ENCODE measurements at places on chromosomes 13 and 19.

- no peak for DNase-seq
These were observed 1.0 kb upstream of the CTXN1 start for GRCh38 chr19:7926727-7927604.

DNA sequence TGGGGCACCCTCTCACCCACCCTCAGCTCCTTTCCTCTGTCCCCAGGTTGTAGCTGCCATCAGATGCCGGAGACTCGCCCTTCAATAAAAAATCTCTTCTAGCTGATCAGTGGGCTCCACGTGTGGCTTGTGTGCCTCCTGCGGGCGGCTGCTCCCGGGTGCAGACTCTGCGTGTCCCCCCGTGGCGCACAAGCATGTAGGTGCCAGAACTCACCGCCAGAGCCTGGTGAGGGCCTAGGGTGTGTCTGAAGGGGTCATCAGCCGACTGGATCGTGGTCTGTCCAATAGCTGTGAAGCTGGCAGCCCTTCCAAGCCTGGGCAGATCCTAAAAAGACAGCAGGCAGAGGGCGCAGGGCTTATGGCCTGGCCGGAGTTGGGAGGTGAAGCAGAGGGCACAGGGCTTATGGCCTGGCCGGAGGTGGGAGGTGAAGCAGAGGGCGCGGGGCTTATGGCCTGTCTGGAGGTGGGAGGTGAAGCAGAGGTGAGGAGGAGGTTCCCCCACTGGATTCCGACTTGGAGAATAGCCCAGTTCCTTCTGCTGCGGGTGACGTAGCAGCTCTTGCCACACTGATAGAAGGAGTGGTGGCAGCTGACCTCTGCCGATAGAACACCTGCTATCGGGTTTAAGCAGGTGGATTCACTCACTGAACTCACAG, 11.7 kb downstream of the NOP53 start:
- no peak for DNase-seq

GRCh38 chr19:33750587-33751435, 45.9 kb upstream of the KCTD15 start:
- DNase-seq = no peak

DNA sequence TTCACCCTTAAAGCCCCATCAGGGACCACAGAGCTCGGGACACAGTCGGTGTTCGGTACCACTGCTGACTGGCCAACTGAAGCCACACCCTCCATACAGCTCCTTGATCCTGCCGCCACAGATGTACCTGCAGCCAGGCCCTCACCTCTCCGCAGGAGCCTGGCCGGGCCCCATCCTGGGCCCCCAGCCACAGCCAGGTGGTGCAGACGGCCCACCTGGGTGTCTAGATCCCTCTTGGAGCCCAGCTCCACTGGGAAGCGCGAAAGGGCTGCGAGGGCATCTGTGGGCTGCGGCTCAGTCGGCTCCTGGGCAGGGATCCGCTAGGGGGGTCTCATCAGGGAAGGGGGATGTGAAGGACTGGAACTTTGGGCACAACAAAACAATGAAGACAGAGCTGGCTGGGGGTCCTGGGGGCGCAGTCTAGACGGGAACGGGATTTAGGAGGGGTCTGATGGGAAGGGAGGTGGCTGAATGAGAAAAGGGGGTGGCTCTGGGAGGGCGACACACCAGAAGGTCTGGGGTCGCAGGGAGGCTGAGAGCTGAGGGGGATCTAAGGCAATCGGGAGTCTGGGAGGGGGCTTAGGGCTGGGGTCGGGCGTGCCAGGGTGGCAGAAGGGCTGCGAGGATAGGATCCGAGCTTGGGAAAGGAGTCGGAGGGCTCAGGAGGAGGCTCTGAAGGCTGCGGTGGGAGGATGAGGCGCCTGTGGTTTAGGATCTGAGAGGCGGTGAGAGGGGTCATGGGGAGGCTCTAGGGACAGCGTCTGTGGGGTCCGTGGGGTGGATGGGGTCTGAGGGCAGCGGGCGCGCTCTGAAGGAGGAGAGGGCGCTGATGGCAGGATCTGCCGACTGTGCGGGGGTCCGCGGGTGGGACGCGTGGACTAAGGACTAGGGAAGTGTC, 15.8 kb downstream of the PRODH2 start:
- DNase-seq = no peak
